ENCODE measurements at places on chromosomes 1 and 21. TPM values are rescaled to one million over a fixed set of nuclear protein-coding genes. Genes with fewer than 3 reads are reported as not detected.

BRINP3 gene
- total RNA-seq, result 0.41 TPM

SLC25A44 gene
- 28.2 TPM for total RNA-seq

MPZ gene
- total RNA-seq, result 6.9 TPM

FALEC gene
- total RNA-seq, result not detected

VWA1 gene
- 4.9 TPM for total RNA-seq

GRHL3 gene
- 0.45 TPM for total RNA-seq

OR6N1 gene
- not detected for total RNA-seq

PGBD5 gene
- 0.23 TPM for total RNA-seq

SOD1 gene
- total RNA-seq, result 224 TPM

SLAMF7 gene
- 3.2 TPM for total RNA-seq

NES gene
- 50.1 TPM for total RNA-seq

SLC9C2 gene
- total RNA-seq, result not detected

RPTN gene
- not detected for total RNA-seq

RAB25 gene
- total RNA-seq, result not detected

SYPL2 gene
- 0.30 TPM for total RNA-seq

POGZ gene
- 29.7 TPM for total RNA-seq

C1orf232 gene
- not detected for total RNA-seq

OR10R2 gene
- not detected for total RNA-seq

CADM3 gene
- total RNA-seq, result 0.57 TPM

SPRR1A gene
- total RNA-seq, result not detected

OR2T35 gene
- not detected for total RNA-seq

TDRKH gene
- 15.5 TPM for total RNA-seq

GPR137B gene
- 4.8 TPM for total RNA-seq

LPAR3 gene
- 6.8 TPM for total RNA-seq

Measured in A375 (cell line).